ENCODE measurements at places on chromosomes 16 and 17.

- DNase-seq, result no peak
Measured at GRCh38 chr16:87489434-87490045, 3.3 kb downstream of the ZCCHC14 start.

GRCh38 chr16:88078111-88078775, 127.0 kb downstream of the BANP start:
- DNase-seq, result no peak

DNA sequence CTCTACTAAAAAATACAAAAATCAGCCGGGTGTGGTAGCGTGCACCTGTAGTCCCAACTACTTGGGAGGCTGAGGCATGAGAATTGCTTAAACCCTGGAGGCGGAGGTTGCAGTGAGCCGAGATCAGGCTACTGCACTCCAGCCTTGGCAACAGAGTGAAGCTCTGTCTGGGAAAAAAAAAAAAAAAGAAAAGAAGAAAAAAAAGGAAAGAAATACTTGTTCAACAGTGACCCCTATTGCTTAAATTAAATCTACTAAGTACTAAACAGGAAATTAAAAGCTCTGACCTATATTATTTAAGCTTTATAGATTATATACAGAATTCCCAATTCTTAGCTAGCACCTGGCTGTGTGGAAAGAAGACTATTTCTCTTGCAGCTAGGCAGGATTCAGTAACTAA, 48.9 kb downstream of the FBXL20 start:
- no peak for DNase-seq

DNA sequence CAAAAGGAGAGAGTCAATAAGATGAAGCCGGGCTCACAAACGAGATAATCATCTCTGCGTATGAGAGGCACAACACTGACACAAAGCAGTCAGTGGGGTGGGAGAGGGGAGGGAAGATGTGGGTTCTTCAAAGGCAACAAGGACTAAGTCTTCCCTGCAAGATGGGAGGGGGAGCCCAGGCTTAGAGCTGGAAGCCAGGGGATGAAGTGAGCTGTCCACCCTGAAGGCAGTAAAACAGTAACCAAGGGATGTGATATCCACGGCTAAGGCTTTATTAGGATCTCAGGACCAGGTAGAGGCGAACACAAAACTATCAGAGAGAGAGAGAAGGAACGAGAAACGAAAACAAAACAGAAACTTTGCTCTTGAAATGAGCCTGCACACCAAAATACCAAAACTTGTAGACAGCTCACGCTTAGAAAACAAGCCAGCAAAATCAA, 115.9 kb downstream of the DYNLRB2 start:
- no peak for DNase-seq

- peak; percentile 46 for DNase-seq
Measured at GRCh38 chr17:70552230-70552981, 383.1 kb downstream of the KCNJ2 start.

GRCh38 chr16:1985466-1986150, 1.6 kb downstream of the GFER start:
- DNase-seq, result no peak

- DNase-seq, result peak; percentile 34
Measured at GRCh38 chr16:81403601-81404391, 40.8 kb upstream of the CMIP start.

Data from NCI-H1105 treated with DMSO at 0.1 percent for 48 hours (cell line).